Transverse colon (tissue), 4 donors: ENCODE measurements at places on chromosomes 1 and 21. TPM values are rescaled to one million over a fixed set of nuclear protein-coding genes. Genes with fewer than 3 reads are reported as not detected.

DNA sequence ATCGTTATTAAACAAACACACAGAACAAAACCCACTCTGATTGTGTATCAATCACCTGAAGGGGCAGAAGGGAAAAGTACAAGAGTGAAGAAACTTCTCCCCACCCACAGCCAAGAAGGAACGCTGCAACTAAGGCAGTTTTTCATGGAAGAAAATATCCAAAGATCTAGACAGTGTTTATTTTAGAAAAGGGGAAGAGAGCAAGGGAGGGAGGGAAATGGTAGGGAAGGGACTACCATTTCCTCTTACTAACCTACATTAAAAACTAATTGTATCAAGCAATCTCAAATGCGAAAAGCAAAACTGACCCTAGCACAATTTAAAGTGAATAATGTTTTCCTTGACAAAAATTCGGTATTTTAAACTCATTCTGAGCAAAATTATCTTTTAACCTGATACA lies 3.5 kb downstream of the NRIP1 start:
- DNase-seq: no peak

- DNase-seq: no peak
Measured at GRCh38 chr1:85214654-85215053, 13.8 kb upstream of the SYDE2 start.

LRRC71 gene
- total RNA-seq: not detected

DNA sequence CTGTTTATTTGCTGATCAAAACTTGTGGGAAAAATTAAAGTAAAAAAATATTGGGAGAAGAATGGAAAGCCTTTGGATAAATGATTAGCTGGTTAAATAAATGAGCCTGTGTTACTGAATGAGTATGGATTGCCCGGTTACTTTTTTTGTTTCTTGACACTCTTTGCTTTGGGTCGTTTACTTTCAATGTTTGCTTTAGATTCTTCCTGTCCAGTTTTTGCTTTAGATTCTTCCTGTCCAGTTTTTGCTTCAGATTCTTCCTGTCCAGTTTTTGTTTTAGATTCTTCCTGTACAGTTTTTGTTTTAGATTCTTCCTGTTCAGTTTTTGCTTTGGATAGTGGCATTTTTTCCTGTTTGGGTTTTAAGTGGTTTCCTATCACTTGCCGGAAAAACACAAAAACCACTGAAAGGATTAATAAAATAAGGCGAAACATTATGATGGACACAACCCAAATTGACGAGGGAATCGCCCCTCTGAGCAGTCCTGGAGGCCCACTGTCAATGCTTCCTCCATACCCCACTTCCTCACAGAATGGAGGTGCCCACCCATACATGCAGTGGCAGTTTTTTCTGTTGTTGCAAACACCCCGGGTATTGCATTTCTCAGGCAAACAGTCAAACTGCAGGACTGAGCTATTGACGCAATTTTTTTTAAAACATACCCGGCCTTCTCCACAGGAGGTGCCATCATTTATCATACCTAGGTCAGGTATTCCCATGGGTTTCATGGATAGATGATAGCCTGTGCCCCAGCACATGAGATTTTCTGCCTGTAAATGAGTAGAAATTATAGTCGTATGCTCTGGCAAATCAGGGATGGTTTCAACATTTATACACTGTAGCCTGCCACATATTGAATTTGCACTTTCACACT lies 2.3 kb downstream of the ADAM30 start:
- no peak for DNase-seq

DNA sequence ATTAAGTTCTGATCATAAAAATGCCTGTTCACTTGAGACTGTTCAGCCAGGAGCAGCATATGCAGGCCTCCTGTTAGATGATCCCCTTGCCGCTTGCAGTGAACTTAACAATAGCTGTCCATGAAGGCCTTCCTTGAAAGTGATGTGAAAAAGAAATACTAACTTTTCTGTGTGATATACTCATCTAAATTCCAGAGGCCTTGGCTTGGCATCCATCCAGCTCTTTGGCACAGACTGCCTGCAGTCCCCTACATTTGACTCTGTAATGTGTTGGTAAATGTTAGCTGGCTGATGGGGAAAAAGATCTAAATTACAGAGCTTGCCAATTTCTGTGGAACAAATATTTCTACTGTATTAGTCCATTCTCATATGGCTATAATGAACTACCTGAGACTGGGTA lies 73.7 kb downstream of the KCNK2 start:
- no peak for DNase-seq

ACKR1 gene
- 16.7 TPM for total RNA-seq

- DNase-seq: peak; percentile 96
Measured at GRCh38 chr1:42924082-42924850, 34.4 kb downstream of the SLC2A1 start.

DNA sequence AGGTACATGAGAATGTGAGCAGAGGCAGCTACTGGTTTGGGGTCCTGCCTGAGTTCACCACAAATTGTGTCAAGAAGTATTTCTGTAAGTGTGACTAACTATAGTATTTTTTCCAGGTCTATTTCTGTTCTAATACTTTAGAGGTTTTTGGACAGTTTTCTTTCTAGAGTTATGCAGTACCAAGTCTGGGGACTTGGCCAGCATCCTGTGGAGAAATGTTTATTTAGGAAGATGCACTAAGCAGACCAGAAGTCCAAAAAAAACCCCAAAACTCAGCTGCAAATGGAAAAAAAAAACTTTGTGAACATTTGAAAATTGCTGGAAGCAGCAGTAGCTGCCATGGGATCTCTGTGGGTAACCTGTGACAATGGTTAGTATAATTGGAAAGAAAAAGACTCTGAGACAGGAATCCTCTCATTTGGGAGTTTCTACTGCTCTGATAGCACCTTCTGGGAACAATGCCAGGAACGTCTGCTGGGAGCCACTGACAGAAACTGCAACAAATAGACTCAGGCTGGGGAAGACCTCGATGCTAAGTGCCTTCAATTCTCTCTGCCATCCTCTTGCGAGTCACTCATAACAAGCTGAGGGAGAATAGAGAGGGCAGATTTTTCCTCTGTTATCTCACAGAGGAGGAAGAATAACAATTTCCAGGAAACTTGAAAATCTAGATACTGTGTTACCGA lies 37.6 kb downstream of the OR10R2 start:
- DNase-seq: no peak

DNA sequence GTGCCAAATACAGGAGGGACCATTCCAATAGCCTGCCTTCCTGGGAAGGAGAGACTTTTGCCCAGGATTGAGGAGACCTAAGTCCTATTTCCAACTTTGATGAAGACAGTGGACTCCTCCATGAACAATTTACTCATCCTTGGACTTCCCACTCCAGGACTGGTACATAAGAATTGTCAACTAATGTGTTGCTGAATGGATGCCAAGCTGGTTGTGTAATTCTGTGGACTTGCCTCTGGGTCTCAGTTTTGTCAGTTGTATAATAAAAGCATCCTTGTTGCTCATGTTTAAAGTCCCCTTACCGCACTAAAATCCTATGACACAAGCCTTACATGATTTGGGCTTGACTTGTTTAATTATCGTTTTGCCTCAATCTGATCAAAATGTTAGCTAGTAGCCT lies 13.2 kb upstream of the ZP4 start:
- no peak for DNase-seq

- DNase-seq: no peak
Measured at GRCh38 chr1:40313329-40313957, 3.6 kb downstream of the COL9A2 start.

DNA sequence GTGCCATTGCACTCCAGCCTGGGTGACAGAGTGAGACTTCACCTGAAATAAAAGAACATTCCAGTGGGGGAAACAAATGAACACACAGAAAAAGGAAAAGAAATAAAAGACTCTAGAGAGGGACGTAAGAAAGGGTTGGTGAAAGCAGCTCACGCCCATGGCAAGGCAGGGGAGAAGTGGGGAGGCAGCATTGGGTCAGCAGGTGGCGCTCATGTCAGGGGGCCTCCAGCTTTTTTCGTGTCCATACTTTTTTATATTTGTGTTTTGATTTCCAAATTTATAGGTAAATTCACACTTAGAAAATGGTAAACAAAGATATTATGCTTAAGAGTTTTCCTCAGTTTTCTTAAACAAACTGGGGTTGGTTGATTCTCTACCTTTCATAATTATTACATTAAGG lies 45.5 kb downstream of the VPS13D start:
- peak; percentile 17 for DNase-seq

DNA sequence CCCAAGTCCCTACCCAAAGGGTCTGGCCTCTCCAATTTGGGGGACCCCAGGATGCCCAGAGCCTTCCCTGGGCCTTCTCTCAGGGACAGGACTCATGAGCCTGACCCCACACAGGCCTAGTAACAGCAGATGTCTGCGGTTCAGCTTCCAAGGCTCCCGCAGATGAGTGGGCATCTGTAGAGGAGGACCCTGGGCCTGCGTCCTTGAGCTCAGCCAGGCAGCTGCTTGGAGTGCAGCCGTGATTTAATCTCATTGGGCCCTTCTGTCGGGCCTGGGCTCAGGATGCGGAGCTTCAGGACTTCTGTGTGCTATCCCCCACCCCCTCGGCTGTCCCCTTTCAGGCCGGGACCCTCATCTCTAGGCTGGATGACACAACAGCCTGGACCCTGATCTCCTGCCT lies 35.4 kb downstream of the IGSF21 start:
- no peak for DNase-seq

- peak; percentile 81 for DNase-seq
Measured at GRCh38 chr1:2233997-2234761, 6.1 kb downstream of the SKI start.

AK5 gene
- total RNA-seq: not detected

DNA sequence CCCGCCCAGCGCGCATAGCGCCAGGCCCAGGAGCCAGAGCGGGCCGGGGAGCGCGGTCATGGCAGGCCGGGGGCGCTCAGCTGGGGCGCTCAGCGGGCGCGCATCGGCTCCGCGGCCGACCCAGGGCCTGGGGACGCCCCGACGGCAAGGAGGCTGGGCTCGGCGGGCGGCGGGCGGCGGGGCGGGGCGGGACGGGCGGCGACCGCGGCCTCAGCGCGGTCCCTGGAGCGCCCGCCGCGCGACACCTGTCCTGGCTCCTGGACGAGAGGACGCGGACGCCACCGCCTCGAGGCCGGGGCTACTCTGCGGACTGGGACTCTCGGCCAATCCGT lies 273 bp downstream of the BMP8B start:
- DNase-seq: no peak

DNA sequence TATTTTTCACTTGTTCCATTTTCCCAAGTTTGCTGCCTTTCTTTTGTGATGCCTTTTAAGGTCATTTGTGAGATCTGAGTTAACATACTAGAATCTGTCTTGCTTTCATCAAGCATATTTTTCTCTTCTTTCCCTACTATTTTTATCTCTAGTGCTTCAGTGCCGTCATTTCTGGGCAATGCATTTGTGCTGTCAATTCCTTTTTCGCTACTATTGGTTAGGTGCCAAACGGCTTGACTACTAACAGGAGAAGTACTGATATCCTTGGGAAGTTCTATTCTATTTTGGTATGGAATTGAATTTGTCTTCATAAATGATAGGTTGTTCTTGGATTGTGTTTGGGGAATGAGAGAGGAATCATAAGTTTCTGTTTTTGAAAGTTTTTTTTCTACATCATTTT lies 42.2 kb downstream of the LRRC53 start:
- no peak for DNase-seq

GRCh38 chr1:48082271-48082962 lies 85.2 kb upstream of the TRABD2B start:
- no peak for DNase-seq

GRCh38 chr1:231512147-231512698 lies 16.2 kb upstream of the TSNAX start:
- no peak for DNase-seq

GRCh38 chr1:75131565-75132241 lies 2.5 kb upstream of the LHX8 start:
- DNase-seq: no peak
